Stimulated activated CD4-positive, alpha-beta T cell treated with anti-CD3 and anti-CD28 coated beads, TNF-alpha, amount 100 ng/mL, for 4 hours (primary cell): ENCODE measurements at places on chromosomes 11 and 22.

- DNase-seq = no peak
Measured at GRCh38 chr11:30585125-30585891, 845 bp downstream of the MPPED2 start.

DNA sequence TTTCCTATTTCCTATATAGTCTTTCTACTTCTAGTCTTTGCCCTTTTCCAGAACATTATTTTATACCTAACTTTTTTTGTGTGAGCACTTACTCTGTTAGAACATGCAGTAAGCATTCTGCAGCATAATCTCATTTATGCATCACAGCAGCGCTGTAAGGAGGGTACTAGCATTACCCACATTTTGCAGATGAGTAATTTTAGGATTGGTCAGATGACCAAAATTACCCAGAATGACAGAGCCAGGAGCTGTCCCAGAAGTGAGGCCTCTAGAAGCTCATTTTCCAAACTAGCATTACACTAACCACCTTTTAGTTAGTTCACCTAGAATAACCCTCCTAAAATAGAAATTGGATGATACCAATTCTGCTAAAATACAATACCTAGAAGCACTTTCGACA lies 47.1 kb upstream of the ARHGAP32 start:
- no peak for DNase-seq

GRCh38 chr11:2718817-2719438 lies 19.1 kb upstream of the KCNQ1OT1 start:
- DNase-seq = no peak

GRCh38 chr22:44145544-44145943 lies 35.2 kb upstream of the PARVG start:
- DNase-seq = no peak

- DNase-seq = no peak
Measured at GRCh38 chr11:17498475-17498874, 21.8 kb upstream of the ABCC8 start.

GRCh38 chr11:875769-876301 lies 33.2 kb downstream of the TSPAN4 start:
- no peak for DNase-seq

- no peak for DNase-seq
Measured at GRCh38 chr22:28025333-28025732, 106.3 kb upstream of the PITPNB start.

- no peak for DNase-seq
Measured at GRCh38 chr11:76623171-76623883, 47.2 kb downstream of the LRRC32 start.

DNA sequence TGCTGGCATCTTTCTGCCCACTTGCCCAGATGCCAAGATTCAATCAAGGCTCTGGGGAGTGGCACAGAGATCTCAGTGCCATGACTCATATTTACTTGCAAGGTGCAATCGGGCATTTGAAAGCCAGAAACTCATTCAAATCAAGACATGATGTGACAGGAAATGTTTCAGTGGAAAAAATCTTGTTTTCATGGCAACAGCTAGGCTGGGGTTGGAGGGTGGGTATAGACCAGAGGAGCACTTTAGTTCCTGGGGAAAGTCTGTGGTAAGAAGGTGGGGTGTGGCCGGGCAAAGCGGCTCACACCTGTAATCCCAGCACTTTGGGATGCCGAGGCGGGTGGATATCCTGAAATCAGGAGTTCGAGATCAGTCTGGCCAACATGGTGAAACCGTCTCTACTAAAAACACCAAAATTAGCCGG lies 1.2 kb downstream of the MAJIN start:
- DNase-seq = no peak

- no peak for DNase-seq
Measured at GRCh38 chr11:15141381-15141780, 26.7 kb downstream of the INSC start.

DNA sequence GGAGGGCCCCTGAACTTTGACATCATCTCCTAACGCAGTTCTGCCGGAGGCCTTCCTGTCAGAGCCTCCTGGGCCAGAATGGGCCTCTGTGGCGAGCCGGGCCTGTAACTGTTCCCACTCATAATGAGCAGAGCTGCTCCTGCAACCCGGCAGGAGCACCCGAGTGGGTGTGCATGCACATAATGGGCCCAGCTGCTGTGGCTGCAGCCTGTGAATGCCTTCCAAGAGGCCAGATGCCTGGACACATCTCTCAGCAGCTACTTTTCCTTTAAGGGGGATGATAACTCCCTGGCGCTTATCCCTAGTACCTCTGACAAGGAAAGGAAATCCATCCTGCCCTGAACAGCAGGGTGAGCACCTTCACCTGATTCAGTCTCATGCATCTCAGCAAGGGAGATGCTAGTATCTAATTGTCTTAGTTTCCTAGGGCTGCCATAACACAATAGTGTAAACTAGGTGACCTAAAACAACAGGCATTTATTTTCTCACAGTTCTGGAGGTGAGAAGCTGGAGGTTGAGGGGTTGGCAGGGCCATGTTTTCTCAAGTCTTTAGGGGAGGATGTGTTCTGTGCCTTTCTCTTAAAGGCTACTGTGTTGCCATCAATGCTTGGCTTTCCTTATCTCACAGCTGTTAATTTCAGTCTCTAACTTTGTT lies 120.5 kb downstream of the TEAD1 start:
- no peak for DNase-seq

- DNase-seq = no peak
Measured at GRCh38 chr11:130798280-130798679, 118.0 kb downstream of the SNX19 start.

DNA sequence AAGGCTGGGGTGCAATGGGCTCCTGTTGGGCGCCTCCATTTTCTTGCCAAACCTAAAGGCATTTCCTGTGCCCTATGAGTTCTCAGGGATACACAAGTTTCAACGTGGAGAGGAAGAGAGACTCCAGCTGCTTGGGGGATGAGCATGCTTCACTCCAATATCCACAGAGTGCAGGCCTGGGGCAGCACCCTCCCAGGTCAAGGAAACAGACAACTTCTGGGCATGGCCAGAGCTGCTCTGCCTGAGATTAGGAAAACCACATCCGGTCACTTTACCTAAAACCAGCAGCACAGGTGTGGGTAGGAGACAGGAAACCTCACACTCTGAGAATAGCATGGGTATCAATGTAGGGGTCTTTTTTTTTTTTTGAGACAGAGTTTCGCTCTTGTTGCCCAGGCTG lies 28.7 kb downstream of the TMEM184B start:
- no peak for DNase-seq

DNA sequence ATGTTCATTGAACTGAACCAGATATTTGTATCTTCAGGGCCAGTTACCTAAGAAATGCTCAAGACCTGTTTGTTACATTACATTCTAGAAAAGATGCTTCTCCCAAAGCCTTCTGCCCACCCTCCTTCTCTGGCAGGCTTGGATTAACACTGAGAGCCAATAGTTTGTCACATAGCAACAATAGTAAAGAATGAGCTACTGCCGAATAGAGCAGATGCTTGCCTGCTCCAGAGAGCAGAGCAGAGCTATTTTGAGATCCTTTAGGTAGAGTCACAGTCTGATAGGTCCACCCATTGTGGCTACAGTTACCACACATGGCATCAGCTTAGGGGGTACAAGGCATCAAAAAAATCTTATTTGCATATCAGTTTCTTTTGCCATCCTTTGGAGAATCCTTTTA lies 13.5 kb upstream of the EP300 start:
- DNase-seq = no peak

- no peak for DNase-seq
Measured at GRCh38 chr11:15157181-15157580, 42.5 kb downstream of the INSC start.

DNA sequence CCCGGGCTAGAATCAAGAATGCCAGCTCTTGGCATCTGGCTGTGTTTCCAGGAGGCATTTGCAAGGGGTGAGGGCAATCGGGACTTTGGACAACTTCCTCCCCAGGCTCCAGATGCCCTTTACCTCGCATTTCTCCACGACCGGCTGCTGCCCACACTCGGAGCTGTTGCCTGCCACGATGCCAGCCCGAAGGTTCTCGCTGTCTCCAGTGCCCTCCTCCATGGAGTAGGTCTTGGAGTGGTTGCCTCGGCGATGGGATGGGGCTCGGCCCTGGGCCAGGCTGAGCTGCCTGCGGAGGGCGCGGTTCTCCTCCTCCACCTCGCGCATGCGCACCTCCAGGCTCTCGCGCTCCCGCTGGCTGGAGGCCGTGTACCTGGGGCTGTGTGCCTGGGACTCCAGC lies 270.0 kb downstream of the LARGE1 start:
- DNase-seq = no peak
